ENCODE measurements at places on chromosomes 1 and 21.

DNA sequence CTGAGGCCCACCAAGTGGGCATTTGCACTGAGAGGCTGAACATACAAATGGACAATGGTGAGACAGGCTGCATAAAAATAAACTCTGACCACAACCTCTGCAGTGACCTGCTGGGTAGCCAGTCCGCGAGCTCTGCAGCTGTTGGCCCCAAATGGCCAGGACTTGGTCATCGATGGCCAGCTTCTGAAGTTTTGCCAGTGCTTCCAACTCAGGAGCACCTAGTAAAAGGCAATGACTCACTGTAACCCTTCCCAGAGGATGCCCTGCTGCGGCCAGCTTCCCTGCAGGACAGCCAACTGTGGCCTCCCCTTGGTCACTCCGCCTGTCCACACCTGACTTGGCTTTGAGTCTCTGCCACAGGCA lies 185.4 kb downstream of the DYRK1A start:
- no peak for DNase-seq

GRCh38 chr1:247295746-247296145 lies 35.9 kb downstream of the ZNF496 start:
- no peak for DNase-seq

DNA sequence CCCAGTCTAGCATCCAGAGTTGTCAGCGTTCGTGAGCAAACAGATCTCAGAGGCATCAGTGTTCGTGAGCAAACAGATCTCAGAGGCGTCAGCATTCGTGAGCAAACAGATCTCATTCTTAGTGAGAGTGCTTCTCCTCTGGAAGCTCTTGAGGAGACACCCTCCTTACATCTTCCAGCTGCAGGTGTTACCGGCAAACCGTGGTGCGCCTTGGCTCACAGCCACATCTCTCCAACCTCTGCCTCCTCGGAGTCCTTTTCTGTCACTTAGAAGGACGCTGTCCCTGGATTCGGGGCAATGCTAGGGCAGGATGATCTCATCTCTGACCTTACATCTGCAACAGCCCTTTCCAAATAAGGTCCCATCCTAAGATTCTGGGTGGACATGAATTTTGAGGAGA lies 14.6 kb upstream of the UMODL1 start:
- DNase-seq, result no peak

DNA sequence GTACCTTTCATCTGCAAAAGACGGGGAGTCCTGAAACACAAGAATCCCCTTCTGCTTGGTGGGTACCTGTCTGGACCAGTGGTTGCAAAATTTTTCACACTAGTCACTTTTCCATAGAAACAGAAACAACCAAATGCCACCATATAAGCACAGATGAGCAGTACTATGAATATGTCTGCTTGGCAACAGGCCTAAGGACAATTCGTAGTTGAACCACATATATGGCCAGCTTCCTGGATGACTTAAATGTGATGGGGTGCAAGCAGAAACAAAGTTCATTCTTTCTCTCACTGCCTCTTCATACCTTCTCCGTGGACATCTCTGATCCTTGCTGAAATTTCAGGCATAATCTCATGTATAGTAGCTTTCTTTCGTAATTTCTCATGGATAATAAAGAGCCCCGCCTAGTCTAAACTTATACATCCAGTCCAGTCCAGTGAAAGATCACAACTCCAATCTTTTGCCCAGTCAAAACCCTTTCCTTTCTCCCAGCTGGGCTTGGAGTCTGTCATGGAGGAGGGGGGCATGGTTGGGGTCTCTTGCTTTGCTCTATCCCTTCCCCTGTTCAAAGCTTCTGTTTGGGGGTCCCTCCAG lies 7.0 kb downstream of the FCAMR start:
- no peak for DNase-seq

DNA sequence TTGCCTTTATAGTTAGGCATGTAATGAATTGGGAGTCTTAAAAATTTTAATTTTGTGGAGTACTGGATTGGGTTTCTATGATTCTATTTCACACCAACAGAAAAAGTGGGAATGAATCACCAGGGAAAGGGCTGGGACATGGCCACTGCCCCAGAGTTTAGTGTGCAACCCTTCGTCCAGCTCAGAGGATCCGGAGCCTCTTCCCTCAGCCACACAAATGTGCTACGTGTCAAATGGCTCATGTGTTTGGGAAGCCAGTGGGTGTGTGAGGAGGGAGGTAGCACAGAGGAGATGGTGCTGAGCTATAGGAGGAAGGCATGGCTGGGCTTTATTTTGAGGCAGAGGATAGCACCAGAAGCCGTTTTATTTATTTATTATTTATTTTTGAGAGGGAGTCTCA lies 247.3 kb downstream of the SIPA1L2 start:
- DNase-seq, result no peak

- peak; percentile 77 for DNase-seq
Measured at GRCh38 chr21:43361493-43362296, 65.2 kb downstream of the SIK1 start.

DNA sequence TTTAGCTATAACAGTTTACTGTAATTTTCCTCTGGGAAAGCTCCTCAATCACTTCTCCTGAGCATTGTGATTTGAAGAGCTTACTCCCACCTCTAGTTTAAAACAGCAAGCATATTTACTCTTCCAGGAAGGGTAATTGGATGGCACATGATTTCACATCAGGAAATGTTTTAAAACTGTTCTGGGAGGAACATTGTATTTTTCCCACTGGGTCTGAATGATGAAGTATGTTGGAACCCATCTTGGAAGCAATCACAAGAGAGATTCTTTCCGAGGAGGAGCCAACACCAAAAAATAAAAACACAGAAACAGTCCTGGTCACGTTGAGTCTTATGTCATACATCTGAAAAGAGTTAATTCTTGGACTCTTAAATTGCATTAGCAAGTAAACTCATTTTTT lies 17.3 kb downstream of the MAP10 start:
- DNase-seq, result no peak

DNA sequence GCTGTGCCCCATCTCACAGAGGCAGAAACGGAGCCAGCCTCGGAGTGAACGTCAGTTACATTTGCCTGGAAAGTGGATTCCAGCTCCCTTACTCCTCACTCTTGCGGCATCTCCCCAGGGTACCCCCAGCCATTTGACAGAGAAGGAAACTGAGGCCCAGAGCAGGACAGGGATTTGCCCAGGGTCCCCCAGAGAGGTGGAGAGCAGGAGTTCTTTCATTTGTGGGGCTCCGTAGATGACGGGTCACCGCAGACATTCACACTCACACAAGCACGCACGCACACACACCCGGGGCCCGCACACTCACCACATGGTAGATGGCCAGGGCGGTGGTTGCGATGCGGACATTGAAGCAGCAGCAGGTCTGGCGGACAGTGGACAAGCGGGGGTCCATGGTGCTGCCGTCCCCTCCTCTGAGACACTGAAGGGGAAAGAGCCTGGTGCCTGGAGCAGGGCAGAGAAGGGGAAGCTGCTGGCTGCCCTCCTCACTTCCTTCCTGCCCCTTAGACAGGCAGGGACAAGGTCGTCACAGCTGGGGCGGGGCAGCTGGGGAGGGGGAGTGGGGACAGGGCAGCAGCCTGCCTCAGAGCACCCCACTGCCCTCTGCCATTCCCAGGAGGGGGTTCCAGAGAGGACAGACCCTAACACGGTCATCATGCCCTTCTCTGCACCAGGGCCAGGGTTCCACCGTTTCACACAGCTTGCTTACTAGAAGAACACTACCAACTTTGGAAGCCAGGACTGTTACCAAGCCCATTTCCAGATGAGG lies at the start of gene LAPTM5:
Gene LAPTM5 (minus strand): TSS at position 423 of the 769 bp plus-strand sequence. CDS start 29 bp downstream, at position 394.
- peak; percentile 69 for DNase-seq

GRCh38 chr1:95207223-95207935 lies 26.6 kb upstream of the RWDD3 start:
- no peak for DNase-seq

GRCh38 chr1:246383239-246383589 lies 123.9 kb downstream of the SMYD3 start:
- DNase-seq, result no peak

- DNase-seq, result no peak
Measured at GRCh38 chr1:172932981-172933380, 117.8 kb downstream of the TNFSF18 start.

GRCh38 chr1:42935313-42935895 lies 23.3 kb downstream of the SLC2A1 start:
- DNase-seq, result peak; percentile 93

DNA sequence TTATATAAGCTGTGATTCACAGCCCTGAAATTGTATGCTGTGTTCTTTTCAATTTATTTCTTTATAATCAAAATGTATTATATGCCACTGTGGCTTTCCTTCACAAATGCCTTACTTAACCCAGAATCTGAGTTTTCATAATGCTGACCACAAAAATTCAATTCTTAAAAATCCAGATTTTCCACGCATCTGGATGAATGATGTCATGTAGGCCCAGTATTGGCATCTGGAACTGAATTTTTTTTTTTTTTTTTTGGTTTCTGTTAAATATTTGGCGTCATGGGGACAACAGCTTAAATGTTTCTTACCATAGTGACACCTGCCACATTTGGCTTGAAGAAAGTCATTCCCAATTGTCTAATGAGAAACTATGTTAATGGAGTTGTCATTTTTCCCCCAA lies 296.8 kb downstream of the TM2D1 start:
- no peak for DNase-seq

DNA sequence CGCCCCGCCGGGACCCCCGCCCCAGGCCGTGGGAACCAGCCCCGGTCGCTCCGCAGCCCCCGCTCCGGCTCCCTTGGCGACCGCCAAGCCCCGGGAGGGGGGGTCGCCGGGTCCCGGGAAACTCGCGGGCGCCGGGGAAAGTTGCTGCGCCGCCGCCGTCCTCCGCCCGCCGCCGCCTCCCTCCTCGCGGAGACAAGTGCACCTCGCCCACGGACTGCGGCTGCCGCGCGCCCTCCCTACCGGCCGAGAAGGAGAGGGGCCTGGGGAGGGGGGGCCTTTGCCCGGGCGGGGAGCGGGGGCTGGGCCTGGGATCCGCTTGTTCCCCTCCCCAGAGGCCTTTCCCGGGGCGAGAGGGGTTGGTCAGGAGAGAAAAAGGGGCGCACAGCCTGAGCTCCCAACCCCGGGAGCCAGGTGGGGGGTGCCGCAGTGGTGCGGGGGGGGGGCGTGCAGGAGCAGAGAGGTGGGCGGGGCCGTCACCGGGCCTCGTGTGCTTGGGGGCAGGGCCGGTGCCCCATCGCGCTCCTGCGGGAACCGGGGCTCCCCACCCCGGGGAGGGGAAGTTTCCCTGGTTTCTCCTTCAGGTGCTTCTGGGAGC lies 592 bp downstream of the AGRN start:
- peak; percentile 58 for DNase-seq

DNA sequence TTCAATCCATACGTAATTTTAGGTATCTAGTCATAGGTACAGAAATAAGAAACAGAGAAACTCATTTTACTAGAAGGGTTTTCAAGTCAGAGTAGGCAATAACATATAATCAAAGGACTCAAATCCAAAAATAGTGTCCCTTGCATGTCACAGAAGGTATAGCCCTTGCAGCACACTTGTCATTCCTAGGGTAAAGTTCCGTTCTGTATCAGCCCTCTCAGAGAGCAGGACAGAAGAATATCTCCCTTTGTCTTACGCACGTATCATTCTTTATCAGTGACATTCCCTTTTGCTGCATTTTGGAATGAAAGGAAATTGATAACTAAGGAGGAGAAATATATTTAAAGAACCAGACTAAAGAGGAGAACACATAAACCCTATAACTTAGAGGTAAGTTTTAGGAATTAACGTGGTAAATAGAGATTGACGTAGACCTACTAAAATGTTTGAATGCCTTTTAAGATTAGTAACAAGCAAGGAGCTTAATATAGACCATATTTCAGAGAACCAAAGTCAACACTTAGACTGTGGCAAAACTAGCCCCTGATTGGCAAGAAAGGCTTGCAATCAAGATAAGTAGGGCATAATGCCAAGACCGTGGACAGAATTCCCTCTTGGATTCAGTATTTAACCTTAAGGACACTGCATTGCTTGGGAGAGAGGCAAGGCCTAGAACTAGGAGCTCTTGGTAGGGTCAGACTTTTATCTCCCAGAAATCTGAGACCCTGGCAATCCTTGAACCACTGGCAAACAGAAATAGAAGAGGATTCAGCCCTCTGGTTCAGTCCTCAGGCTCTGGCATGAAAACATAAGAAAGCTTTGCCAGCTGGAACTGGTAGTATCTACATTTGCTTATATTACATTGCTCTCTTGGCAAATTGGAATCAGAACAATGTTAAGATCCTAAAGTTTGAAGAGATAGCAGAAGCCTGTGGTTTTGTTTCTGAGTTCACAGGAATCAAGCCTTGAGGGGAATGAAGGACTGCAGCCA lies 232.1 kb downstream of the ASTN1 start:
- no peak for DNase-seq

DNA sequence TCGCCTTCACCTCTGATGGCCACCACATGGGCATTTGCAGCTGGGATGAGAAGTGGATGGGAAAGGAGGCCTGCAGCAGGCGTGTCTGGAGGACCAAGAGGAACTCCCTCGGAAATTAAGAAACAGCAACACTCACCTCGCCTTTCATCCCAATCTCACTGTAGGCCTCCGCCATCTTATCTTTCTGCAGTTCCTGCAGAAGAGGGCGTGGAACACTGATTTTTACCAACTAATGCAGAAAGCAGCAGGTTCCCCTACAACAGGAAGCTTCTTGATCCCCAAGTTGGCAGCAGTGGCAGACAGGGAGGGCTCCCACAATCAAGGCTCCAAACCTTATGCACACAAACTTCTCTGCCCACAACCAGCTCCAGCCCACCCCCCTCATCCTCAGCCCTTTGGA lies 84.4 kb downstream of the CD247 start:
- no peak for DNase-seq

DNA sequence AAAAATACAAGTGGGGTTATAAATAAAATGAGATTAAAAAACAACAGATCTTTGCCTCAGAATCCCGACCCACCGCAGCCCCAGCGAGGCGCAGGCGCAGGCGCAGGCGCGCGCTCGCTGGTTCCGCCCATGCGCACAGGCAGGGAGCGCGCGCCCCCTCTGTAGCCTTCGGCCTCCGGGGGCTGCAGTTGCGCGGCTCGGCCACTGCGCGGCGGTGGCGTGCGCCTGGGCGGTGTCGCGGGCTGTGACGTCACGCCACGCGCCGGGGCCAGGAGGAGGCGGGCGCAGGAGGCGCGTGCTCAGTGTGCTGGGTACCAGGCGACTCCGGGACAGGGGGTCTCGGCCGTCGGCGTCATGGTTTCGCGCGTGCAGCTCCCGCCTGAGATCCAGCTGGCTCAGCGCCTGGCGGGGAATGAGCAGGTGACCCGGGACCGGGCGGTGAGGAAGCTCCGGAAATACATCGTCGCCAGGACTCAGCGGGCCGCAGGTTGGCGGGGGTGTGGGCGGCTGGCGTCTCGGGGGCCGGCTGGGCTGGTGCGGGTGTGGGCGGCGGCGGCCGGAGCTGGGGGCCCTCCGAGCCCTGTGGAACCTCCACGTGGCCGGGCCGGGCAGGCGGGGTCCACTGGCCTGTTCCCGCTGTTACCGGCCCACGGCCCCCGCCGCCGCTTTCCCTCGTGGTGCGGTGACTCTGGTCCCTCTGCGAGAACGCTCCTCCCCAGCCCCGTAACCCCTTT lies at the start of gene RRP1:
Gene RRP1 (plus strand): TSS at position 302 of the 734 bp plus-strand sequence. CDS start 53 bp downstream, at position 355.
- DNase-seq, result peak; percentile 95
